ENCODE measurements at places on chromosomes 1 and 21. TPM values are rescaled to one million over a fixed set of nuclear protein-coding genes. Genes with fewer than 3 reads are reported as not detected.
A peak's percentile ranks its signal among the peaks of the same experiment; 100 is the strongest.

- H3K36me3 ChIP-seq: no peaks in the 10 kb centered on the region
- H3K27me3 ChIP-seq: no peaks in the 10 kb centered on the region
- DNase-seq: peak; percentile 69
- no peak overlapping the region for H3K4me3 ChIP-seq
- no peak overlapping the region for H3K27ac ChIP-seq
Measured at GRCh38 chr1:110207831-110208230, 2.3 kb upstream of the KCNC4 start.

- H3K4me3 ChIP-seq: no peak overlapping the region
- peaks cover 2% of the 10 kb centered on the region for H3K27me3 ChIP-seq
- peaks cover 4% of the 10 kb centered on the region for H3K4me1 ChIP-seq
- DNase-seq: no peak
Measured at GRCh38 chr1:156438278-156438987, 62.1 kb downstream of the MEF2D start.

- no peak overlapping the region for H3K4me3 ChIP-seq
- H3K27me3 ChIP-seq: no peaks in the 10 kb centered on the region
- no peak for DNase-seq
- no peak overlapping the region for H3K27ac ChIP-seq
- no peaks in the 10 kb centered on the region for H3K4me1 ChIP-seq
- peaks cover 1% of the 10 kb centered on the region for H3K36me3 ChIP-seq
Measured at GRCh38 chr1:248812736-248813425, 12.8 kb downstream of the SH3BP5L start.

DNA sequence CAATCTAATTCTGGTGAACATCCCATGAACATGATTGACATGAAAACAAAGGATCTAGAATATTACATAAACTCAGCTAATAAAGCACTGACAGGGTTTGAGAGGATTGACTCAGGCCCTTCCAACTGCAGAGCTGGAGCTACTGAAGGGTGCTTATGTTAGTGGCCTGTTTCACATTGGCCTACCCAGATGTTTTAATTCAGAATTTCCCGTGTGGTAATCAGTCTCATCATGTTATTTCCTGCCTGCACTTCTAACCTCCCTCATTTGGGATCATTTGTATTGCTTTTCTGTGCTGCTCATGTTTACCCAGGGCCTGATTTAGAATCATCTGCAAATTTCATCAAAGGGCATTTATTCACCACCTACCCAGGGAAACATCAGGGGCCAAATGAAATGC, 270.3 kb downstream of the PLPP3 start:
- DNase-seq: no peak
- H3K36me3 ChIP-seq: no peaks in the 10 kb centered on the region
- no peak overlapping the region for H3K27ac ChIP-seq
- no peaks in the 10 kb centered on the region for H3K27me3 ChIP-seq
- no peaks in the 10 kb centered on the region for H3K4me1 ChIP-seq
- no peak overlapping the region for H3K4me3 ChIP-seq

GRCh38 chr1:180343921-180344769, 114.1 kb downstream of the LHX4 start:
- no peak overlapping the region for H3K27ac ChIP-seq
- no peak for DNase-seq
- no peaks in the 10 kb centered on the region for H3K27me3 ChIP-seq
- no peaks in the 10 kb centered on the region for H3K36me3 ChIP-seq
- H3K4me1 ChIP-seq: no peaks in the 10 kb centered on the region

Gene TCEA3
- total RNA-seq: 14.6 TPM

Gene MPZ
- total RNA-seq: 0.23 TPM

Gene OLIG2
- total RNA-seq: not detected

GRCh38 chr1:244653439-244654107, 647 bp downstream of the DESI2 start:
- peaks cover 2% of the 10 kb centered on the region for H3K36me3 ChIP-seq
- no peak overlapping the region for H3K27ac ChIP-seq
- peak overlapping the region; percentile 93 for H3K4me3 ChIP-seq
- H3K4me1 ChIP-seq: peaks cover 22% of the 10 kb centered on the region
- DNase-seq: no peak

Gene SLC9A1
- total RNA-seq: 28.9 TPM

GRCh38 chr1:84402060-84402459, 3.8 kb downstream of the DNASE2B start:
- DNase-seq: no peak
- no peak overlapping the region for H3K4me3 ChIP-seq
- no peaks in the 10 kb centered on the region for H3K36me3 ChIP-seq
- H3K27me3 ChIP-seq: no peaks in the 10 kb centered on the region

Gene GBP6
- total RNA-seq: not detected

GRCh38 chr1:207798847-207799246, 47.0 kb downstream of the CD46 start:
- no peak overlapping the region for H3K4me3 ChIP-seq
- peak overlapping the region; percentile 19 for H3K27ac ChIP-seq
- no peak for DNase-seq
- H3K36me3 ChIP-seq: no peaks in the 10 kb centered on the region

- no peaks in the 10 kb centered on the region for H3K27me3 ChIP-seq
- H3K4me1 ChIP-seq: peaks cover 2% of the 10 kb centered on the region
- DNase-seq: no peak
- no peak overlapping the region for H3K27ac ChIP-seq
Measured at GRCh38 chr1:23936481-23937176, 23.0 kb upstream of the PNRC2 start.

Gene PLA2G4A
- total RNA-seq: 3.4 TPM

DNA sequence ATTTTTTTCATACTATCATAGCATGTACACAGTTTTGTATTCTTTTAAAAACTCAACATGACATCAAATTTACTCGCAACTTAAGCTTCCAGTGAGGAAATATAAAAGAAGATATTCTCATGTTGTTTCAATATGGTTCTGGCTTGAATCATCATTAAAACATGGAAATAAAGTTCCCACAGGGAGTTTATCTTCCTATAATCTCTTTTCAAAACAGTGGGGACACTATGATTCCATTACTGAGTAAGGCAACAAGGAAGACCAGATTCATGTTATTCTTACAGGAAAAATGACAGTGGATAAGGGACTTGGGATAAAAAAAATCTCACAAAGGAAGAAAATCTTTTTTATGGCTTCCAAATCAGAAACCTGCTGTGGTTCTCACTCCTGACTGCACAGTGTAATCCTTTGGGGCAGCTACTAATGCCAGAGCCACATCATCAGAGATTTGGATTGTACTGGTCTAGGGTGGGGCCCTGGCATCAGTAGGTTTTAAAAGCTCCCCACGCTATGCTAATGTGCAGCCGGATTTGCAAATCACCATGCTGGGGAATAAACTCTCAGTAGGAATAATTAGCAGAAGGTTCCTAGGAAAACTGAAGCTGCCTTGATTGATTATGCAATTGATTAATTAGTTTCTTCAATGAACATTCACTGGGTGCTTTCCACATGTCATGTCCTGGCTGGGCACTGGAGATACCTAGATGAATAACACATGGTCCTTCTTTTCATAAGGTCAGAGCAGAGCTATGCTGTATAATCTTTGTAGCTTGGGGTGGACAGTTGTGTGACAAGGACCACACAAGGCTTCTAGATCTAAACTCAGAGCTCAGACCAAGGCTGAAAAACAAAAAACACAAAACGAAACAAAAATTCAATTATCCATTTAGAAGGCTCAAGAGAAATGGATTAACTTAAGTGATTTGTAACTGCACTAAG, 71.1 kb upstream of the C8B start:
- H3K36me3 ChIP-seq: no peaks in the 10 kb centered on the region
- no peak overlapping the region for H3K4me3 ChIP-seq
- H3K27me3 ChIP-seq: no peaks in the 10 kb centered on the region
- H3K27ac ChIP-seq: no peak overlapping the region

- H3K4me1 ChIP-seq: no peaks in the 10 kb centered on the region
- no peak for DNase-seq
- H3K27ac ChIP-seq: no peak overlapping the region
- no peaks in the 10 kb centered on the region for H3K27me3 ChIP-seq
- no peaks in the 10 kb centered on the region for H3K36me3 ChIP-seq
Measured at GRCh38 chr1:230441183-230442029, 15.3 kb upstream of the PGBD5 start.
